Activated T-cell treated with anti-CD3 and anti-CD28 coated beads, Interleukin-2, amount 50 U/mL, for 72 hours (primary cell): ENCODE measurements at places on chromosomes 12 and 14. TPM values are rescaled to one million over a fixed set of nuclear protein-coding genes. Genes with fewer than 3 reads are reported as not detected.

DNA sequence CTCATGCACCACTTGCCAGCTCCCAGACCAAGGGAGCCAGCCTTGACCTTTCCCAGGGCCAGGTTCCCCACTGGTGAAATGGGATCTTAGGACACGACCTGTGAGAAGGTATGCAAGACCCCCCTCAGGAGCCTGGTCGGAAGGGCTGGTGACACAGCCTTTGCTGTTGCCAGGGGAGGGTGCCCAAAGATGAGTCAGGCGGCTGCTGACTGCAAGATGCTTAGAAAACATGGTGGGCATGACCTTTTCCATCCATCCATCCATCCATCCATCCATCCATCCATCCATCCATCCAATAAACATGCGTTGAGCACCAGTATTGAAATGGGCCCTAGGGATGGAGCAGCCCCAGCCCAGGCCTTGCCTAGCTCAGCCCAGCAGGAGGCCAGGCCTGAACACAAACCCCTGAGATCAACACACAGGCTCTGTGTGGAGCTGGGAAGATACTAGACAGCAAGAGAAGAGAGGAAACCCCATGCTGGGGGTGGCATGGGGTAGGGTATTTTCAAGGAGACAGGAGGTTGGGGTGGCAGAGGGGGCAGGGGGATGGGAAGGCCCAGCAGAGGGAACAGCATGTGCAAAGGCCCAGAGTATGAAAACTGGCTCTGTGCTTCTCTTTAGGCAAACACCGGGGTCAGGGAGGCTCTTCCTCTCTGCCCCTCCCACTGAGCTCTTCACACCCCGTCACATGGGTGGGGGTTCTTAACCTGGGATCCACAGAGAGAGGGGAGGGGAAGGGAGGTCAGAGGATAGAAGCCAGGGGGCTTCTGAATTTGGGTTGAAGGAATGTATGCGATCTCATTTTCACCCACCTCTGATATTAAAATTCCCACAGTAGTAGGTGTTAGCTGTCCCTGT lies 26.2 kb upstream of the YY1 start:
- no peaks in the 10 kb centered on the region for H3K27me3 ChIP-seq
- H3K4me1 ChIP-seq = peaks cover 26% of the 10 kb centered on the region
- peak overlapping the region; percentile 88 for H3K4me3 ChIP-seq

- H3K27ac ChIP-seq = no peak overlapping the region
- no peaks in the 10 kb centered on the region for H3K36me3 ChIP-seq
Observed at GRCh38 chr14:57314396-57315089, 45.8 kb downstream of the AP5M1 start.

TRMT5 gene
- total RNA-seq = 9.5 TPM

DNA sequence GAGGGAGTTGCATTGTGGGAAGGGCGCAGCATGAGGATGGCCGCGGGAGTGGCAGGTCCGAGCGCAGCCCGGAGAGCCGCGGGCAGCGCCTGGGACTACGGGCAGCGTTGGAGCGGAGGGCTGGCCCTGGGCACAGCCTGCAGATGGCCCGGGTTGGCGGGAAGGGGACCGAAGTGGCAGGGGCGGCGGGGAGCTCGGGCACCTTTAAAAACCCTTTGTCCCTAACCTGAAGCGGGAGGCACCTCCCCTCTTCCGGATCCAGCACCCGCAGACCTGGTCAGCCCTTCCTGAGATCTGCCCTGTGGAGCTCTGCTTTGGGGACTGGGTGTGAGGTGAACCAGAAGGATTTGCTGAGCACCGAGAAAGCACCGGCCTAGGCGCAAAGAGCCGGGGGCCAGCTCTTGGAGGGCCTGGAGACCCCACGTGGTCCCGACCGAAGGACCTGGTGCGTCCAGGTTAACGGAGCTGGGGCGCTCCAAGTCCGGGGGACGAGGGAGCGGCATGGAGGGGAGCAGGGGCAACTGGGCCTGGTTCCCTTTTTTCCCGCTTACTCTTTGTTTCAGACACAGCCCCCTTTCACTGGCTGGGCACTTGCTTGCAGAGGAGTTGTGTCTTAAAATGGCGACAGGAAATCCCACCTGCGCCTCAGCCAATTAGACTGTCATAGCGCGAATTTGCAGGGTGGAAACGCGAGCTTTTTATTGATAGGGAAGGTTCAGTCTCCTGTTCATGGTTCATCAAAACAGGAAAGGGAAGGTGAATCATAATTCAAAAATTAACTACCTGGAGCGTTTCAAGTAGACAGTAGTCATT lies 792 bp upstream of the SLC38A1 start:
- H3K4me3 ChIP-seq = no peak overlapping the region
- peak overlapping the region; percentile 99 for H3K27ac ChIP-seq
- peak; percentile 70 for DNase-seq
- H3K4me1 ChIP-seq = peaks cover 31% of the 10 kb centered on the region
- H3K36me3 ChIP-seq = peaks cover 9% of the 10 kb centered on the region

KRT76 gene
- not detected for total RNA-seq

SLC10A1 gene
- total RNA-seq = not detected

GRCh38 chr12:49542592-49543160 lies 3.8 kb downstream of the KCNH3 start:
- H3K36me3 ChIP-seq = no peaks in the 10 kb centered on the region
- no peak for DNase-seq
- no peak overlapping the region for H3K27ac ChIP-seq
- H3K4me1 ChIP-seq = peaks cover 11% of the 10 kb centered on the region
- peaks cover 33% of the 10 kb centered on the region for H3K27me3 ChIP-seq

DEPDC4 gene
- total RNA-seq = 4.1 TPM

DNA sequence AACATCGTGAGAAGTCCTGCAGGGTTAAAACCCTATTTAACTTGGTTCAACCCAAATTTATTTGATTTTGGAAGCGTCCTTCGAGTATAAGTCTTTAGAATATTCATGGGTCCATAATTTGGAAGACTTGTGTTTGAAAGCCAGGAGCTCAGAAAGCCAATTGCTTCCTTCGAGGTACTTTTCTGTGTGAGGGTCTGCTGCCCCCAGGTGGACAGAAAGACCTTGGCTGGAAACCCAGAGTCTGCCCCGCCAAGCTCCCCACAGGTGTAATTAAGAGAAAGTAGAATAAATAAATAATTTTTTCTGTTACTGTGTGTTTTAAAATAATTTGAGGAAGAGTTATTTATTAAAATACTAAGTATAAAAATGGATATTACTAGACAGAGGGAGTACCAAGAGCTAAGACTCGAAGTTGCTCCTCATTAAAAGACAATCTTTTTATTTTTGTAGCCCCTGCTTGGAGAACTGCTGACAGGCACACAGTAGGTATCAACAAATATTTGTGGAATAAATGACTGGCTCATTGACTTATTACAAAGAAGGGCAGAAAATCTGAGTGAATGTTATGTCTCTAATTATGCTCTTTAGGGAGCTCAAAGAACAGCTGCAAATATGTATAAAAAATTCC lies 105.8 kb downstream of the PAH start:
- no peak overlapping the region for H3K4me3 ChIP-seq
- H3K27me3 ChIP-seq = peaks cover 8% of the 10 kb centered on the region
- H3K36me3 ChIP-seq = no peaks in the 10 kb centered on the region
- no peak overlapping the region for H3K27ac ChIP-seq

DNA sequence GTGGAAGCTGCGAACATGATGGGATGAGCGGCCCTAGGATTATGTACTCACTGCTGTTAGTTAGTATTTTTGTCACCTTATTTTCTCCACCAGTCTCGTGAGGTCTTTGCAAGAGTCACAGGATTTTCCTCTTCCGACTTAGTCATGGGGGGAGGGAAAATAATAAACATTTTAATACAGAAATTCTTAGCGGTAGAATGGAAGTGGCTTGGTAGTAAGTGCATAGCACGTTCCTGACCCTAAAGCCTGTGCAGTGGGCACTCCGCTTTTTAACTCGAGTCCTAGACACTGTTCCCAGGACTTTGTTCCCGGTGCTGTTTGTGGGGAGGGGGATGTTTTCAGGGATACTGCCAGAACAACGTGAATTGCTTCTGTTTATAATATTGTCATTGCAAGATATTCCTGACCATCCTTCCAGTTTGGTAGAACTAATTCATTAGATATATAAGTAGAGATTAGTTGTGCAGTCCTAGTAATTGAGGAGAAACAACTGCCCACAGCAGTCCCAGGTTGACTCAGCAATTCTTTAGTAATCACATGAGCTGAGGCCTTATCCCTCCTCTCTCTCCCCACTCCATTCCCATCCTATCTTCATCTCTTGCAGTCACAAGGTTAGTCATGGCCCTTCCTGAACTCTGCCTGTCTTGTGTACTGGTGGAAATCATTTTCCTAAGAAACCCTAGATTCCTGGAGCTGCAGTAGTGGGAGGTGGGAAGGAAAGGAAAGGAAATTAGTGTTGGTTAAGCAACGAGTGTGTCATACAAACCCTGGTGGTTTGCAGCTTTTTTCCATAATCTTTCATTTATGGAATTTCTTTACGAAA lies 799 bp downstream of the SLC38A6 start:
- peaks cover 14% of the 10 kb centered on the region for H3K36me3 ChIP-seq
- no peak overlapping the region for H3K27ac ChIP-seq
- no peak for DNase-seq
- no peak overlapping the region for H3K4me3 ChIP-seq
- no peaks in the 10 kb centered on the region for H3K27me3 ChIP-seq
- H3K4me1 ChIP-seq = peaks cover 33% of the 10 kb centered on the region

GRCh38 chr12:84816916-84817695 lies 95.5 kb downstream of the SLC6A15 start:
- no peaks in the 10 kb centered on the region for H3K27me3 ChIP-seq
- no peak for DNase-seq
- no peaks in the 10 kb centered on the region for H3K4me1 ChIP-seq
- H3K36me3 ChIP-seq = no peaks in the 10 kb centered on the region
- H3K4me3 ChIP-seq = no peak overlapping the region
- no peak overlapping the region for H3K27ac ChIP-seq

DNA sequence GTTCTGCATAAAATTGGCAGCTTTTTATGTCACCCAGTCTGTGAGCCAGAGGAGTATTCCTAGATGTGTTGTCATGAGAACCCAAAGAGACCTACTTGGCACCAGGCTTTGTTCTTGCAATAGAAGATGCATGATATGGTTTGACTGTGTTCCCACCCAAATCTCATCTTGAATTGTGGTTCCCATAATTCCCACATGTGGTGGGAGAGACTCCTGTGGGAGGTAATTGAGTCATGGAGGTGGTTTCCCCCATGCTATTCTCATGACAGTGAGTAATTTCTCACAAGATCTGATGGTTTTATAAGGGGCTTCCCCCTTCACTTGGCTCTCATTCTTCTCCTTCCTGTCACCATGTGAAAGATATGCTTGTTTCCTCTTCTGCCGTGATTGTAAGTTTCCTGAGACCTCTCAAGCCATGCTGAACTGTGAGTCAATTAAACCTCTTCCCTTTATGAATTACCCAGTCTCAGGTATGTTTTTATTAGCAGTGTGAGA lies 572.0 kb upstream of the ATP2B1 start:
- peak overlapping the region; percentile 51 for H3K4me3 ChIP-seq
- peak; percentile 49 for DNase-seq
- H3K4me1 ChIP-seq = peaks cover 30% of the 10 kb centered on the region
- H3K27ac ChIP-seq = peak overlapping the region; percentile 93
- peaks cover 13% of the 10 kb centered on the region for H3K36me3 ChIP-seq

DNA sequence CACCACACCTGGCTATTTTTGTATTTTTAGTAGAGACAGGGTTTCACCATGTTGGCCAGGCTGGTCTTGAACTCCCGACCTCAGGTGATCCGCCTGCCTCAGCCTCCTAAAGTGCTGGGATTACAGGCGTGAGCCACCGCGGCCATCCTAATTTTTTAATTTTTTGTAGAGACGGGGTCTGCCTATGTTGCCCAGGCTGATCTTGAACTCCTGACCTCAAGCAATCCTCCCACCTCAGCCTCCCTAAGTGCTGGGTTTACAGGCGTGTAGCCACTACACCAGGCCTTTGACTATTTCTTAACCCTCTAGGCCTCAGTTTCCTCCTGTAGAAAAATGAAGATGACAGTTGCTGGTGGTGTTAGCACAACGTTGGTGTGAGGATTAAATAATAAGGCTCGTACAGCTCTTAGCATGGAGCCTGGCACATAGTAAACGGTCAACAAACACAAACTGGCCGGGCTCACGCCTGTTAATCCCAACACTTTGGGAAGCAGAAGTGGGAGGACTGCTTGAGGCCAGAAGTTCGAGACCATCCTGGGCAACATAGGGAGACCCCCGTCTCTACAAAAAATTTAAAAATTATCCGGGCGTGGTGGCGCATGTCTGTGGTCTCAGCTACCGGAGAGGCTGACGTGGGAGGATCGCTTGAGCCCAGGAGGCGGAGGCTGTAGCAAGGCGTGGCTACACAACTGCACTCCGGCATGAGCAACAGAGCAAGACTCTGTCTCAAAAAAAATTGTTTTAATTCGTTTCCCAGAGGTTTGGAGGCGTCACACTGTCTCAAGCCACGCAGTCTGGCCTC lies 979 bp downstream of the DDX54 start:
- no peak for DNase-seq
- H3K27ac ChIP-seq = peak overlapping the region; percentile 87
- no peaks in the 10 kb centered on the region for H3K27me3 ChIP-seq
- H3K4me1 ChIP-seq = peaks cover 38% of the 10 kb centered on the region
- H3K36me3 ChIP-seq = peaks cover 11% of the 10 kb centered on the region
- peak overlapping the region; percentile 92 for H3K4me3 ChIP-seq

GRCh38 chr12:24860546-24860945 lies 88.4 kb downstream of the BCAT1 start:
- H3K27ac ChIP-seq = no peak overlapping the region
- no peak for DNase-seq
- H3K27me3 ChIP-seq = no peaks in the 10 kb centered on the region
- peaks cover 17% of the 10 kb centered on the region for H3K4me1 ChIP-seq

DNA sequence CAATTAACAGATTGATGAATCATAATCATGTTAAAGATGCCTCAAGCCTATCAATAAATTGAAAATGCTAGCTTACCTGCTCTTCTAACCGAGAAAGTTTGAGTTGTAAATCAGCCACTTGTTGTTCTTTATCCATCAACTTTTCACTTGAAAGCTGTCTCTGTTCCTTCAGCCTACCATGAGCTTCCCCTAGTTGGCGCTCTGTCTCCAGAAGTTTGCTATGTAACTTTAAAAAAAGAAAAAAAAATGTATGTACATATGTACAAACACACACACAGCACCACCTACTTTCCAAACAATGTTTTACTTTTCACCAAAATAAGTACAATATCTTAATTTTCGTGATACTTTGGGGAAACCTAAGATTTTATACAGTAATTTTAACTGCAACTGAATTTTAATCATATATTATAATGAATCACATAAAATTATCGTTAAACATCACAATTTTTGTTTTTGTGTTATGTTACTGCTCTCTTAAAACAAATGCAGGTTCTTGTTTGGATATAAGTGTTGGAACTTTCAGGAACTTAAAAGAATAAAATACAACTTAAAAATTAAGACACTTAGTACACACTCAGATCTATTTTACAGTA lies 101.2 kb downstream of the EEA1 start:
- H3K4me3 ChIP-seq = no peak overlapping the region
- peaks cover 9% of the 10 kb centered on the region for H3K36me3 ChIP-seq
- H3K27ac ChIP-seq = no peak overlapping the region
- H3K4me1 ChIP-seq = no peaks in the 10 kb centered on the region
- H3K27me3 ChIP-seq = no peaks in the 10 kb centered on the region

- no peak for DNase-seq
- H3K27me3 ChIP-seq = no peaks in the 10 kb centered on the region
- H3K4me3 ChIP-seq = no peak overlapping the region
- peaks cover 44% of the 10 kb centered on the region for H3K4me1 ChIP-seq
- H3K36me3 ChIP-seq = peaks cover 10% of the 10 kb centered on the region
Observed at GRCh38 chr12:57762463-57762862, 4.4 kb downstream of the CYP27B1 start.

TGM1 gene
- total RNA-seq = 14.0 TPM
